ENCODE measurements at places on chromosomes 3 and 15.
A peak's percentile ranks its signal among the peaks of the same experiment; 100 is the strongest.

DNA sequence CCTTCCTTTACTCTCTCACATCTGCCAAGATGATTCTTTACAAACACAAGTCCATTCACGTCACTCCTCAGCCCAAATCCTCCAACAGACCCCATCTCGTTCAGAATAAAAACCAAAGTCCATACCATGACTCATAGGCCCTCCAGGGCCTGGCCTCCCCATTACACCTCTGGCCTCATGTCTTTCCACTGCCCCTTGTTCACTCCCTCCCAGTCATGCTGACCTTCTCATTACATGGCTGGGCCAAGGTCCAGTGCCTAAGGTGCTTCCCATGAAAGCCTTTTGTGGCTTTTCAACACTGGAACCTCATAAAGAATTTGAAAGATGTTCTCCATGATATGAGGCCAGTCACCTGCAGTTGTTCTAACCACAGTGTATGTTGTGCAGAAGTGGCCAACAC, 44.5 kb downstream of the NEK10 start:
- no peak for DNase-seq

DNA sequence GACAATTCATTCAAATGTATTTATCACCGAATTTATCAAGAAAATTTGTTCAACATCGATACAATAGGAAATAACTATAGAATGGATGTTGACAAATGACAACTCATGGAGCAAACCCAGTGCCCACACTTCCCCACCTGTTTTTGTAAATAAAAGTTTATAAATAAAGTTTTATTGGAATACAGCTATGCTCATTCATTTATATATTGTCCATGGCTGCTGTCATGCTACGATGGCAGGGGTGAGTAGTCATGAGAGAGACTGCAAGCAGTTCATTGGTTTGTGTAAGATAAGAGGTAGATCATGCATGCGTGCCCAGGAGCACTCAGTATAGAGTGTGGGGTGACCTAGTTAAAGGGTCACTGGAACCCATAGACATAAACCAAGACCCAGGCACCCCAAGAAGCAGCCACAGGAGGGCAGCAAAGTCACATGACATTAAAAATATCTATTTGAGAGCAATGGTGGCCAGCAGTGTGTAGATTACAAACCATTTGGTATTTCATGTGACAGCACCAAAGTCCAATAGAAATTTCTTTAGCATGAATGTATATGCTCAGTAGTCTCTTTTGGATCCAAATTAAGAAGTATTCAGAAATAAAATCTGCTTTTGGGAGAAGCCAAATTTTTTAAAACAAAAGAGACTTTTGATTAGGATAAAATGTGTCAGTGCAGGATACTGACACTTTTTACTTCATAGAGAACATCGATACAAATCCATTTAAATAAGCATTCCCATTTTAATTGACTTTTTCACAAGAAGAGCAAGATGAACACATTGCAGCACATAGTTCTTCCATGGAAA, 794.8 kb downstream of the MCTP2 start:
- no peak for DNase-seq

- DNase-seq = no peak
Observed at GRCh38 chr3:67712259-67712658, 57.8 kb upstream of the SUCLG2 start.

GRCh38 chr15:31605467-31605931, 278.9 kb downstream of the KLF13 start:
- no peak for DNase-seq

DNA sequence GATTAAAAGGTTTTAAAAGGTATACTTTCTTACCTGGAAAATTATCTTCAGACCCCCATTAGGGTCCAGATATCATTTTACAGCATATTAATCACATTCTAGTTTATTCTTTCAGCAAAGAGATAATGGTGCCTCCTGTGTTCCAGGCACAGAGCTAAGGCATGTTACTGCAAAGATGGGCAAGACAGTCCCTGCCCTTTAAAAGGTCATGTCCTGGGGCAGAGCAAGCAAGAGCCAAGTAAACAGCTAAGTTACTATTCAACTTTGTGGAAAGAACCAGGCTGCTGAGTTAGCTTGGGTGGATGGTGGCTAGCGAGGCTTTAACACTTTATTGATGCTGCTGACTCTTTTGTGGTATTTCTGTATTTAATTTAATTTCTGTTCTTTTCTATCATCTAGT, 75.0 kb downstream of the LRRC28 start:
- no peak for DNase-seq

DNA sequence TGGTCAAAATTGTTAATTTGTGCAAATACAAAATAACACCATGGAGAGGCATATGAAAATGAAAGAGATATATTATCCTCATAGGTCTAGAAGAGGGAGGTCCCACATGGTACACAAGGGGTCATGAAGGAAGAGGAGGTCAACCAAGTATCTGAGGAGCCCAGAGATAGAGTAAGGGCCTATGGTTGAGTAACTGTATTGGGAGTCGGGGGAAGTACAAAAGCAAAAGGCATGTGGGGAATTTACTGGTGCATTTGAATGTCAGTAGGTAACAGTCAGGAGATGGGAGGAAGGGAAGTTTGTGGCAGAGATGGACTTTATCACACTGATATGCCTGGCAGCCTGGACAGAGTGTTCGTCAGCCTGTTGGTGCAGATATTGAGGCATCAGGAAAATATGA, 1113.7 kb downstream of the OTOL1 start:
- no peak for DNase-seq

GRCh38 chr3:195914648-195915473, 6.5 kb upstream of the TNK2 start:
- peak; percentile 96 for DNase-seq

- DNase-seq = no peak
Observed at GRCh38 chr3:101861212-101861788, 12.0 kb downstream of the NFKBIZ start.

DNA sequence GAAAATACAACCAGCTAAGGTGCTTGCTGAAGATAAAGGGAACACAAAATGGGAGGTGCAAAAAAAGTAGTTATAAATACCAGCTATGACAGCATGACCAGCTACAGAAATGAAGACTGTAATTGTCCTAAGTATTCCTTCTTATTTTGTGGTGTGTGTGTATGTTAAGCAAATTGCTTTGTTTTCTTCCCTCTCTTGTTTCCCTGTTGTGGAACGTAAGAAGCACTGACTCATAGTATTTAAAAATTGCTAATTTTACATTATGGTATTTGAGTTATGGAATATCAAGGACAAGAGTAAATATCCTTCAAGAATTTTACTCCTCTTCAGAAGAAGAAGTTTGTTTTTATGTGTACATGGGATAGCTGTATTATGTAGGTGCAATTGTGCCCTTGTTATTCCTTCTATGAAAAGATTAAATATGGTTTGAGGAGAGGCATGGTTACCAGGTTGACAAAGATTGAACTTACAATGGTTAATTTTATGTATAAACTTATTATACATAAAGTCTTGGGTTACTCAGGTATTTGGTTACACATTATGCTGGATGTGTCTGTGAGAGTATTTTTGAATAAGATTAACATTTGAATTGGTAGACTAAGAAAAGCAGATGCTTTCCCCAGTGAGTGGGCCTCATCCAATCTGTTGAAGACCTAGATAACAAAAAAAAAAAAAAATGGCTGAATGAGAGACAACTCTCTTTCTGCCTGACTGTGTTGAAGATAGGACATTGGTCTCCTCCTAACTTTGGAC, 1132.1 kb upstream of the ALCAM start:
- no peak for DNase-seq

All from activated T-cell treated with anti-CD3 and anti-CD28 coated beads for 1 hour (primary cell).